H7 (cell line): ENCODE measurements at places on chromosomes 5 and 9.

DNA sequence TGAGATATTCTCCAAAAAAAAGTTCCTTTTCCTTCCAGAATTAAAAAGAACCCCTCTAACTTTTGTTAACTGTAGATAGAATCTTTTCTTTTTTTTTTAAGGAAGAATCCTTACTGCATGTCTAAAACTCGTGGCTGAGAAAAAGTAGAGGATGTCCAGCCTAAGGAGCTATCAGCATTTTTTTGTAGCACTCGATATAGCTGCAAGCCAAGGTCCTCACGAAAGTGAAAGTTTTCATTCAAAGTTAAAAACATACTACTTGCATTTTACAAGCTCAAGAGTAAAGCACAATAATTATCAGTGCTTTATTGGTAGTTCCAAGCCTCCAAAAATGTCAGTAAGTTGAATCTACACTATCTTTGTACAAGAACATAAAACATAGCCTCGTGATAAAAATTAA, 28.7 kb upstream of the ZSWIM6 start:
- DNase-seq, result no peak

- DNase-seq, result no peak
Observed at GRCh38 chr5:84585218-84585617, 200.5 kb upstream of the EDIL3 start.

GRCh38 chr5:72598401-72599064, 91.3 kb upstream of the ZNF366 start:
- DNase-seq, result no peak

GRCh38 chr9:97059626-97060025, 20.7 kb upstream of the CTSV start:
- DNase-seq, result no peak

- DNase-seq, result no peak
Observed at GRCh38 chr9:121741228-121741918, 89.9 kb downstream of the DAB2IP start.

- peak; percentile 81 for DNase-seq
Observed at GRCh38 chr9:112890106-112891081, at the start of gene SLC46A2. TSS of gene SLC46A2 (minus strand) at chr9:112890876. CDS start at chr9:112890681, 195 bp downstream.

DNA sequence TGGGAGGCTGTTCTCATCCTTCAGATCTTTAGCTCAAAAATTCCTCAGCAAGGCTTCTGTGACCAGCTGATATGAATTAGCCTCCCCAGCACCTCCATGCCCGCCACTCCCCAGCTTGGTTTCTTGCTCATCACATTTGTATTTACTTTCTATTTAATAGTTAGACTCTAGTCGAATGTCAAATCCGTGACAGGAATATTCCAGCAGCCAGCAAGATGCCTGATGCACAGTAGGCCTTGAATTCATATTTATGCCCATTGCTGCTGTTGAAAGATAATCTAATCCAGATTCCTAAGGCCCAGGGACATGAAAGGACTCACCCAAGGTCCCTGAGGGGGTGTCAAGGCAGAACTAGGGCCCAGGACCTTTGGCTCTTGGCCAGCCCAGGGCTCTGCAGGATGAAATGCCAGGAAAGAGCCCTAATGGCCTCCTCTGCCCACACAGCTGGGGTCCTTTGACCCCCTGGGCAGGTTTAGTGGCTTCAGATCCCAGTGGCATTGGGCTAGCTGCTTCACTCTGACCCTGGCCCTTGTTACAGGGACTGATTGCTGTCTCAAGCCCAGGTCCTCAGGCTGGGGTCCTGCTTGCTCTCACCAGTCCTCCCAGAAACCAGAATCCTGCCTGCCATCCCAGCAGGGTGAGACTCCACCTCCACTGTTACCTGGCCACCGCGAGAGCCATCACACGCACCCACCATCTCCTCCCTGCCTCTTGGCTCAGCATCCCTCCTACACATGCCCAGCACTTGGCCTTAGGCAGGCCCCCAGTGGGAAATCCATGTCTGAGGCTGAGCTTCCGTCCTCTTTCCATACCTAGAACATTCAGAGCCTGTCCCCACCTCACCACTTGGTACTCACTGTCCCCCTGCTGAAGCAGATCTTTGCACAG, 7.3 kb downstream of the CSF1R start:
- peak; percentile 18 for DNase-seq

DNA sequence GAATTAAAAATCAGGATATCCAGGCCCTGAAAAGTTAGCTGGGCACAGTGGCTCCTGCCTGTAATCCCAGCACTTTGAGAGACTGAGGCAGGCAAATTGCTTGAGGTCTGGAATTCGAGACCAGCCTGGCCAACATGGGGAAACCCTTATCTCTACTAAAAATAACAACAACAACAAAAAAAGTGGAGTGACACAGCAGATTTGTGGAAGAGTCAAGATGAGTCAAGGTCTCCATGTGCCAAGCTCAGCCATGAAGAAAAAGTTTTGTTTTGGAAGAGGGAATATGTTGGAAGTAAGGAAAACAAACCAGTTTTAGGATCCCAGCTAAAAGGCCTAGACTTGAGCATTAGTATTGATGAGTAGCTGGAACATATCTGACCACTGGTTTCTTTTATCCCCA, 14.7 kb downstream of the LRRC70 start:
- DNase-seq, result no peak

DNA sequence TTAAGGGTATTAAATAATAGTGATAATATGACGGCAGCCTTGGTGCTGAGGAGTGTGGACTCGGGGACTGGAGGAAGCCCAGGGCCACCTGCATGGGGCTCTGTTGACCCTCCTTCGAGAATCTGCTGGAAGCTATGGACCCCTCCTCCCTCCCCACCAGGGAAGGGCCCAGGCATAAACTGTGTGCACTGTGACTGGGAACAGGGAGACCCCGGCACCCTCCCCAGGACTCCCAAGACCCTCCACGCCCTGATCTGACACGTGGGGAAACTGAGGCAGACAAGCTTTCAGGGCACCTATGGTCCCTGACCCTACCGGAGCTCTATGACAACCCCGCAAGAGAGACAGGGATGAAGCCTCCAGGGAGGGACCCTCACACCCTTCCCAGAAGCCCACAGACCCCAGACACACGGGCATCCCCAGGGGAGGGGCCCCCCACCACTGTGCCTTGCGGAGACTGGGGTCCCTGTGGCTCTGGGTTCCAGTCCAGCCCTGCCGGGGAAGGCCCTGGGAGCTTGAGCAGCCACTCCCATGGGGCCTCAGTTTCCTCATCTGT, 6.5 kb upstream of the EGFL7 start:
- no peak for DNase-seq

GRCh38 chr9:110179734-110180133, 28.2 kb downstream of the C9orf152 start:
- DNase-seq, result no peak

- DNase-seq, result no peak
Observed at GRCh38 chr9:38416461-38416860, 7.8 kb downstream of the IGFBPL1 start.

GRCh38 chr5:133797167-133797566, 171.3 kb downstream of the C5orf15 start:
- DNase-seq, result no peak

- no peak for DNase-seq
Observed at GRCh38 chr9:137025517-137025966, 2.5 kb downstream of the ABCA2 start.

- peak; percentile 28 for DNase-seq
Observed at GRCh38 chr5:172150514-172151425, 37.3 kb downstream of the STK10 start.

DNA sequence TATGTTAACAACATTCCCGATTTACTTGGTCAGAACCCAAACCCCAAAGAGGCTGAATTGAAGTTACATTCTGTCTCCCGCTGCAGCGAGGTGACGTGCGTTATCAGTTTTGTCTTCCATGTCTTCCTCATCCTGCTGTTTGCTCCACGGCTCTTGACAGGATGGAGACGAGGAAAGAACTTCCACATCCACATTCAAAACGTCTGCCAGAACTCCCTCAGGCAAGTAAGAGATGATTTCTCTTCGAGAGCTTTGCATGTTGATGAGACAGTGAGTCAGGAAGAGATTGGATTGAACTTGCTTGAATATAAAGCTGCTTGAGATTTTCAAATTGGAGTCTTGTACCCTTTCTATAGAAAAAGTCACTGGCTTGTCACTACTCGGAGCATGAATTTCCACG, 242.6 kb downstream of the AUH start:
- peak; percentile 33 for DNase-seq

DNA sequence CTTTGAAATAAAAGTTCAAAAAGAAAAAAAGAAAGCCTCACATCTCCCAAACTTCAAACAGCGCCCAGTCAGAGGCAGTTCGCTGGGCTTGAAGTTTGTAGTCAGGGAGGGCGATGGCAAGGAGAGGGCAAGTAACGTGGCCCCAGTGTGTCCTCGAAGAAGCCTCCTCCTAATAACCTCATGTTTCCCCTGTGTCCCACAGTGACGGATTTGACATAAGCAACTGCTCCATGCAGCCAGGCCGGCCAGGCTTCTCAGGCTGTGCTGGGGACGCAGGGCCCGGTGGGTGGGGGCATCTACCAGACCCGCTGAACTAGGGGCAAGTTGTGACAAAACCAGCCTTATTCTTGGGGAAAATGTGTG, 172.2 kb downstream of the ERCC6L2 start:
- DNase-seq, result peak; percentile 73

DNA sequence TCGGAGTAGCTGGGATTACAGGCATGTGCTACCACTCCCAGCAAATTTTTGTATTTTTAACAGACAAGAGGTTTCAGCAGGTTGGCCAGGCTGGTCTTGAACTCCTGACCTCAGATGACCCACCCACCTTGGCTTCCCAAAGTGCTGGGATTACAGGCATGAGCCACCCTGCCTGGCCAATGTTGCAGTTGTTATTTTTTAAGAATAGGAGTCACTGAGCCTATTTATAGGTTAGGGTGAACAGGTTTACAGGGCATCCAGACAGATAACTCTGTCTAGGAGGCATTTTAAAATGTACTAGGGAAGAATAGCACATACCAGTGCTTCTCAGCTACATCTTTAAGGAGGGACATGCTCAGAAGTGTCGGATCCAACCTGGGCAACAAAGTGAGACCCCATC, 60.1 kb upstream of the BNC2 start:
- DNase-seq, result no peak

DNA sequence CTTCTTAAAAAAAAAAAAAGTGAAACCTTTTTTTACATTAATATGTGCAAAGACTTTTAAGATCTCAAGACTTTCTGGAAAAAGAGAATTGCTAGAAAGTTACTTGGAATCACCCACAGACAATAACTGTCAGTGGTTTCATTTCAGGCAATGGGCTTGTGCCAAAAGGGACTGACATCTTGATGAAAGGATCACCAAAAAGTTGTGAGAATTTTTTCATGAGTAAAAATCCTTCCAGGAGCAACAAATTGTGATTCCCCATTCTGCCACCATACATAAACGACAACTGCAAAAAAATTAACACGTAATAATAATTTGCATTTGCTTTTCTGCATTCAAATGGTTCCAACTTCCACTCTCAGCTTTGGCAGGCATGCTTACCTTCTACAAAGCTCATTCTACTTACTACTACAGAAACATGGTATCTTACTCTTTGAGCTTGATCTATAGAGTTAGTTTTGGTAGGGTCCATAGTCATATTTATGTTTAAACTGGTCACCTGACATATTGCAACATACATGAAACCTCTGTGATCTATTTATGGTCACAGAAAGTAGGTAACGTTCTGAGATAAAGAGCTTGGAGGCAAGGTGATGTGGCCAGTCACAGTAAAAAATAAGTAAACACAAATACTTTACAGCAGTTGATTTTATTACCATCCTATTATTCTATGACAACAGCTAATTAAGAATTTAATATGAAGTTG, 3.0 kb downstream of the NREP start:
- DNase-seq, result no peak

- DNase-seq, result no peak
Observed at GRCh38 chr9:121921444-121921843, 171.7 kb downstream of the TTLL11 start.

GRCh38 chr5:76365561-76365960, 37.5 kb upstream of the IQGAP2 start:
- no peak for DNase-seq

GRCh38 chr9:114799925-114800324, 5.9 kb downstream of the TNFSF15 start:
- no peak for DNase-seq

DNA sequence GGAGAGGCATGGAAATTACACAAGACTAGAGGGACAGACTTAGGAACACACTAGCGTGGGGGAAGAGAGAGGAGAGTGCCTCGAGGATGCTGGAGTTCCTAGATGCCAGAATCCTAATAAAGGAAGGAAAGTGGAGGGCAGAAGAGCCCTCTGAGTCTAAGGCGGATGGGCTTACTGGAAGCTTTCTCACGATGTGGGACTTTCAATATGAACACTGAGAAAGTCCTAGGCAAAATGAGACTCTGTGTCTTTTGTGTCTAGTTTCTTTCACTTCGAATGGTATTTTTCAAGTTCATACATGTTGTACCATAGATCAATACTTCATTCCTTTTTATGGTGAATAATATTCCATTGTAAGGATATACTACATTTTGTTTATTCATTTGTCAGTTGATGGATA, 239.4 kb downstream of the NSG2 start:
- DNase-seq, result no peak

DNA sequence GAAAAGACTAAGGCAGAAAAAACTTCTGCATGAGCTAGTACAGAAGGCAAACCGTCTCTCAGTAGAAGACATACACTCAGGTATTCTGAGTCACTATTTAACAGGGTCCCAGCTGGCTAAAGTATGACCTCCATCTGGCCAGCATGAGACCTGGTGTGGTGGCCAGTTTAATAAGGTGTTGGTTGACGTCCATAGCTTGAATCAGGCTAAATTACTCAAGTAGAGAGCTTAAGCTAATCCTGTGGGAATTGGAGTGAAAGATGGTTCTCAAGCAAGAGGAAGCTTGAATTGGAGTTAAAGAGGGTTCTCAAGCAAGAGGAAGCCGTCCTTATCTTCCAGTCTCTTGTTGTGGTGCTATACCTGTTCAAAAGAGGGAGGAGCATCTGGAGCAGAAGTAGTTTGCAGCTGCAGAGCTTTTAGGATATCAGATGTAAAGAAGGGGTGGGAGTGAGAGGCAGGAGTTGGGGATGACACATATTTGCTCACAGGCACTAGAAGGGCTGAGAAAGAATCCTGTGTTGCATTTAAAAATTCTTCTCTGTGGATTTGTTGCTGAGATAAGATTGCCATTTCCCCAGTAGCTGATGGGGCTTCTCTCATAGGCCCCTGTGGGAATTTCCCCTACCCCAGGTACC, 136.1 kb upstream of the RUSC2 start:
- no peak for DNase-seq

DNA sequence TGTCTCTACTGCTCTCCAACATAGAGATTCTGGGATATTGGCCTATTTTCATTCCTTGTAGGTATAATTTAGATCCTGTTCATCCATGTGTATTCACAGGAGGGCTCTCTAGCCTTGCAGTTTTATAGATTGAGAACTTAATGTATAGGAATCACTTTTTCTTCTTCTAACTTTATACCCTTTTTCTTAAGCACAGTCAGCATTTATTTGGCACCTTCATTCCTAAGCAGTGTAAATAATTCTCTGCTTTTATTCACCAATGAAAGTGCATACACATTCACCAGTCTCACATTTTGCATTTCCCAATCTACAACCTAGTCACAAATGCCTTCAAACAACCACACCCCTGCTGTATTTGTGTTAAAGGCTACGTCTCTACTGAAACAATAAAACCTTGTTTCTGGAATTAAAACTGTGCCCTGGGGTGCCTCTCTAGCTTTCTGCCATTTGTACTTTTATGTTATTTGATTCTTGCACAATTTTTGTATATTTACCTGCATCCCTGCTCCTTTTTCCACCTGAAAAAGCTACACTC, 49.3 kb downstream of the NREP start:
- no peak for DNase-seq
